ENCODE measurements at places on chromosomes 3 and 15. TPM values are rescaled to one million over a fixed set of nuclear protein-coding genes. Genes with fewer than 3 reads are reported as not detected.
A peak's percentile ranks its signal among the peaks of the same experiment; 100 is the strongest.

The EOMES gene
- 0.60 TPM for total RNA-seq

The PCSK6 gene
- total RNA-seq: 5.0 TPM

The SLC22A14 gene
- 0.42 TPM for total RNA-seq

The SLC9C1 gene
- total RNA-seq: 0.81 TPM

- H3K27ac ChIP-seq: no peak overlapping the region
- no peaks in the 10 kb centered on the region for H3K27me3 ChIP-seq
- H3K4me1 ChIP-seq: no peaks in the 10 kb centered on the region
Measured at GRCh38 chr15:91407269-91407889, 307.3 kb downstream of the SV2B start.

- no peak overlapping the region for H3K4me3 ChIP-seq
- no peak for DNase-seq
- no peaks in the 10 kb centered on the region for H3K27me3 ChIP-seq
- H3K36me3 ChIP-seq: no peaks in the 10 kb centered on the region
Measured at GRCh38 chr15:37893309-37893708, 41.1 kb upstream of the TMCO5A start.

DNA sequence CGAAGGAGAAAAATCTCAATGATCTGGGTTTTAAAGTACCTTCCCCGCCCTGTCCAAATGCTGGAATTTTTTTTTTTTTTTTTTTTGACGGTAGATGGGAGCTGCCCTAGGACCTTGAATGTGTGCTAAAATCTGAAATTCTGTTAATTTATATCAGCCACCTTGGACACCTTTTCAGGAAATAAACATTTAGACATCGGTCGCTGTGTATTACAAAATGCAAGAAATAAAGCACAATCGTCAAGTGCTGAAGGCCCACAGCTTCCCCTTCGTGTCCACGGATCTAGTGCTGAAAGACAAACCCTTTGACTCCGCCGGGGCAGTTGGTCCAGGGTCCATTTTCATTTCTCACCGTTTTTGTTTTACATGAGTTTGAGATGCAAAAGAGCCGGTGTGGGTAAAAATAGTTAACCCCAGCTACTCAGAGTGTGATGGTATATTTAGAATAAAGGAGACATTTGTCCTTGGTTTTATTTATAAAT, 90.2 kb upstream of the CHD2 start:
- DNase-seq: peak; percentile 72
- H3K36me3 ChIP-seq: no peaks in the 10 kb centered on the region
- H3K4me3 ChIP-seq: peak overlapping the region; percentile 20
- H3K27me3 ChIP-seq: no peaks in the 10 kb centered on the region
- H3K27ac ChIP-seq: peak overlapping the region; percentile 84

DNA sequence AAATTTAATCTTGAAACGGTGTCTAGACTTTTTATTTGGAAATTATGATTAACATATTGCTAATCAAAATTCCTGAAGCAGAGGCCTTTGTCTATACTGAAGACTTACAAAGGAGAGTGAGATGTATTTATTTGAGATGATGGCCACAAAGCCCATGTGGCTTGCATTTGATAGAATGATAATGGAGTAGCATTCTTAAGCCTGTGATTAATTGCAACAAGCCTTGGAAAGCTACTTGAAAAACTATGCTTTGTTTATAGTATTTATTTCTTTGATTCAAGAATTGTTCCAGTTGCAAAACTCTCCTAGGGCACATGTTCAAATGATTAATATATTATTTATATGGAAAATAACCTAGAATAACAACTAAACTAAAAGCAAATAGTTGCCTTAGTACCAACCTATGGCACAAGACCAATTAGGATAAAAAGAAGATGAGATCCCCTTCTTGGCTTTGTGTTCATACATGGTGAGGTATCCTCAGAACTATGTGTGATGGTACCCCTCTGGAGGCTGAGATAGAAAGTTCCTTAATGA, 244.1 kb upstream of the TBL1XR1 start:
- H3K36me3 ChIP-seq: no peaks in the 10 kb centered on the region
- H3K27me3 ChIP-seq: no peaks in the 10 kb centered on the region
- H3K4me1 ChIP-seq: peaks cover 2% of the 10 kb centered on the region
- H3K27ac ChIP-seq: no peak overlapping the region

GRCh38 chr3:10744098-10744465, 71.9 kb upstream of the SLC6A11 start:
- no peaks in the 10 kb centered on the region for H3K36me3 ChIP-seq
- no peak overlapping the region for H3K27ac ChIP-seq
- no peaks in the 10 kb centered on the region for H3K27me3 ChIP-seq
- H3K4me3 ChIP-seq: no peak overlapping the region

The BFSP2 gene
- total RNA-seq: not detected

DNA sequence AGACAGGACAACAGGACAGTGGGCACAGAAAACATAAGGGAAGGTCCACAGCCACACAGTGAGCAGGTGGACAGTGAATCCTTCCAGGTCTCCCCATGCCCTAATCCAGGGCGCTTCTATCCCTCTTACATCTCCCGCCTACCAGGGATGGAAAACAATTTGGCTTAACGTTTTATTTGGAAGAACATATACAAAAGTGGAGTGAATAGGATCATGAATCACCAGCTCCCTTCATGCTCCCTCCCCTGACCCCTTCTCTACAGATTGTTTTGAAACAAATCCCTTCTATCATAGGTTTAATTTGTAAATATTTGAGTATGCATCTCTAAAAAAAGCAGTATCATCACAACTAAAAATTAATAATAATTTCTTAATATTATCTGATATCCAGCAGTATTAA, 52.5 kb downstream of the CLDN11 start:
- no peaks in the 10 kb centered on the region for H3K4me1 ChIP-seq
- H3K27me3 ChIP-seq: no peaks in the 10 kb centered on the region
- H3K4me3 ChIP-seq: no peak overlapping the region
- H3K36me3 ChIP-seq: no peaks in the 10 kb centered on the region

The P2RY13 gene
- 2.7 TPM for total RNA-seq

DNA sequence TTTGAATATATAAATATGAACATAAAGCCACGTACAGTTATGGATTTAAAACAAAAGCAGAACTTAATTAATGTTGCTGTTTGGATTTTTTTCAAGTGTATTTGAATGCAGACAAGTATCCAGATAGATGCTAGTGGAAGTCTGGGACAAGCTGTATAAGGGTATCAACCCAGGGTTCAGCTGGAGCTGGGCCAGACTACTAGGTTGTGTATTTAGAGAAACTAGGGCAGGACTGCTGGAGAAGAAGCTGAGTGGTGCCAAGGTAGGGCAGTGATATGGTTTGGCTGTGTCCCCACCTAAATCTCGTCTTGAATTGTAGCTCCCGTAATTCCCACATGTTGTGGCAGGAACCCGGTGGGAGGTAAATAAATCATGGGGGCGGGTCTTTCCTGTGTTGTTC, 189.8 kb upstream of the CTDSPL start:
- H3K4me3 ChIP-seq: no peak overlapping the region
- no peaks in the 10 kb centered on the region for H3K27me3 ChIP-seq
- no peak overlapping the region for H3K27ac ChIP-seq

The NR1I2 gene
- total RNA-seq: 0.12 TPM

DNA sequence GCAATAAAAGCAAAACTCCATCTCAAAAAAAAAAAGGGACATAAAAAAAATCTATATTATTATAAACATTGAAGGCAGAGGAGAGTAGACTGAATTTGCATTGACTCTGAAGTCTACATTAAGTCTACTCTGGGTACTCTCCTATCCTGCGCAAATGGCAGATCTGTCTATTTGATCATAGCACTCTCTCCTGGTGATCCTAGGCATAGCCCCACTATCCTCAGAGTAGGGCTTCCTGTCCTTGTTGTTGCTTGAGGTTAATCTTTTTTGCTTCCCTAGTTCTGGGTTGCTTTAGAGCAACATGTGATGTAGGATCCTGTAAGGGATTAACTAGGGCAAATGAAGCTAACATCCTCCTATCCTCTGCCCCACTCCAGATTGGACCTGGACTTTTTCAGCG, 82.1 kb upstream of the LRRFIP2 start:
- no peak for DNase-seq
- H3K36me3 ChIP-seq: no peaks in the 10 kb centered on the region
- no peak overlapping the region for H3K27ac ChIP-seq
- H3K4me1 ChIP-seq: no peaks in the 10 kb centered on the region

The CCPG1 gene
- total RNA-seq: 108 TPM

- no peak overlapping the region for H3K27ac ChIP-seq
- peaks cover 3% of the 10 kb centered on the region for H3K36me3 ChIP-seq
- no peaks in the 10 kb centered on the region for H3K27me3 ChIP-seq
- H3K4me3 ChIP-seq: no peak overlapping the region
- no peaks in the 10 kb centered on the region for H3K4me1 ChIP-seq
- DNase-seq: no peak
Measured at GRCh38 chr15:52584414-52584813, 15.6 kb upstream of the ARPP19 start.

- H3K27ac ChIP-seq: no peak overlapping the region
- H3K27me3 ChIP-seq: no peaks in the 10 kb centered on the region
- no peak overlapping the region for H3K4me3 ChIP-seq
Measured at GRCh38 chr3:111321786-111322185, 220.2 kb upstream of the CD96 start.

GRCh38 chr3:187954516-187954872, 199.5 kb upstream of the LPP start:
- no peaks in the 10 kb centered on the region for H3K27me3 ChIP-seq
- no peak for DNase-seq
- no peaks in the 10 kb centered on the region for H3K36me3 ChIP-seq
- H3K27ac ChIP-seq: no peak overlapping the region
- no peaks in the 10 kb centered on the region for H3K4me1 ChIP-seq
- no peak overlapping the region for H3K4me3 ChIP-seq

DNA sequence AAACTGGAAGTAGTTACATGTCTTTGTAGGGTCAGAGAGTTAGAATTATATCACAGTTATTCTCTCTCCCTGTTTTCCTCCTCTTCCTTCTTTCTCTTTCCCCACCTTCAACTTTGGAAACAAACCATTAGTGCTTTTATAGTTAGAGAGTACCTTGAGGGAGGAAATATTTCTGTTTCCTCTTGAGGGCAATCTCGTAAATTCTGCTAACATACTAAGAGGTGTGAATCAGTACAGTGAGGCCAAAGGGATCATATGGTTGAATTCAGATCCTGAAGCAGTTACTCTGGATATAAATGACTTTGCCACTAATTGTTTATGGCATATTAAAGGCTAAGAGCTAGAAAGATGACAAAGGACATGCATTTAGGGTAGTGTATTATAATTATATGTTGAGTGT, 60.3 kb upstream of the CCNL1 start:
- no peaks in the 10 kb centered on the region for H3K36me3 ChIP-seq
- no peak overlapping the region for H3K4me3 ChIP-seq
- H3K4me1 ChIP-seq: no peaks in the 10 kb centered on the region
- H3K27ac ChIP-seq: no peak overlapping the region

DNA sequence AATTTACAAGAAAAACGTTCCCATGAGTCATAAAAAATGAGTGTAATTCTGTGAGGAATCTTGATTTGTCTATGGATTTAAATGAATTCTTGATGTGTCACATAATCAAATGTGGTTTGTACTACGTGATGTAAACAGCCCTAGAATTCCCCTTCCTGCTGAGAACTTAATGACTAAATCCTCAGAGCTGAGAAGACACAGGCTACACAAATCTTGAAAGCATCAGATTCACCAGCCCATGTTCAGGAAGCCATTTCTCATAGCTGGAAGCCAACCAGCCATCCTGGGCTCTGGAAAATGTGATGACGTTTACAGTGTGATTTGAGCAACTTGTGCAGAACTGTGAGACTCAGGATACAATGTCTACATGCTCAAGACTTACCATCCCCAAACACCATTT, 193.7 kb upstream of the MME start:
- H3K36me3 ChIP-seq: no peaks in the 10 kb centered on the region
- no peak for DNase-seq
- no peaks in the 10 kb centered on the region for H3K4me1 ChIP-seq
- H3K27ac ChIP-seq: no peak overlapping the region
- H3K4me3 ChIP-seq: no peak overlapping the region

The FGF7 gene
- total RNA-seq: 120 TPM

The TMIE gene
- 0.99 TPM for total RNA-seq

- H3K27me3 ChIP-seq: no peaks in the 10 kb centered on the region
Measured at GRCh38 chr15:36863570-36863969, 236.8 kb downstream of the MEIS2 start.

GRCh38 chr15:27426805-27427204, 455.8 kb downstream of the GABRG3 start:
- H3K36me3 ChIP-seq: no peaks in the 10 kb centered on the region
- no peaks in the 10 kb centered on the region for H3K4me1 ChIP-seq
- no peak overlapping the region for H3K27ac ChIP-seq
- no peaks in the 10 kb centered on the region for H3K27me3 ChIP-seq
- DNase-seq: no peak

- no peaks in the 10 kb centered on the region for H3K4me1 ChIP-seq
- H3K36me3 ChIP-seq: no peaks in the 10 kb centered on the region
- no peaks in the 10 kb centered on the region for H3K27me3 ChIP-seq
- DNase-seq: no peak
- no peak overlapping the region for H3K4me3 ChIP-seq
Measured at GRCh38 chr3:50660386-50660785, 14.3 kb upstream of the DOCK3 start.

- H3K4me3 ChIP-seq: no peak overlapping the region
- DNase-seq: no peak
- H3K27me3 ChIP-seq: no peaks in the 10 kb centered on the region
- H3K4me1 ChIP-seq: no peaks in the 10 kb centered on the region
- H3K36me3 ChIP-seq: no peaks in the 10 kb centered on the region
- no peak overlapping the region for H3K27ac ChIP-seq
Measured at GRCh38 chr3:24899373-24899772, 404.7 kb upstream of the THRB start.

The HGD gene
- 0.39 TPM for total RNA-seq

The DPPA2 gene
- total RNA-seq: not detected

GRCh38 chr15:49382394-49382793, 40.6 kb upstream of the FGF7 start:
- no peaks in the 10 kb centered on the region for H3K4me1 ChIP-seq
- no peak overlapping the region for H3K4me3 ChIP-seq
- no peaks in the 10 kb centered on the region for H3K36me3 ChIP-seq
- H3K27me3 ChIP-seq: no peaks in the 10 kb centered on the region

The POPDC2 gene
- total RNA-seq: 11.5 TPM

DNA sequence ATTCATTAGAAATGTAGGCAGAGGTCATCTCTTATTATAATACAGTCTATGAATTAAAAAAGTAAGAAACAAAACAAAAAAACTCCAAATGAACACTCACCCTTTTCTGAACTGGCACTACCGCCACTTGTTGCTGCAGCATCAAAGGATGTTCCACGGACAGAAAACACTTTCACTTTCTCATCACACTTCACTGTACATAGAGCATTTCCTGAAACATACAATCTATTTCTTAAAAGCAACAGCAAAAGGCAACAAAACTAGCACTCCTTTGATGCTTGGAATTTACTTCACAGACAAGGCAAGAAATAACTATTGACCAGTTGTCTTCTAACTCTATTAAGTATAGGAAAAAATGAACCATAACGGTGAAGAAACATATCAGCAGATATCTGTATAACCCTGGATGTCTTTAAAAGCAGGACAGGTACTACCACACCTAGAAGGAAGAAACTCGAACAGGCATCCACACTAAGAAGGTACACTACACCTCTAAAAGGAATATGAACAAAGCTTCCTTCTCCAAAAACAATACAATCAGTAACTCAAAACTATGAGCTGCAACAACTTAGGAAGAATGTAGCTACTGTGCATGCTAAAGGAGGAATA, 24.9 kb downstream of the ETFA start:
- no peaks in the 10 kb centered on the region for H3K36me3 ChIP-seq
- H3K4me1 ChIP-seq: no peaks in the 10 kb centered on the region
- H3K27me3 ChIP-seq: no peaks in the 10 kb centered on the region
- no peak for DNase-seq

The ENTPD3 gene
- total RNA-seq: 2.2 TPM

All from aorta (tissue), 5 donors.